PC-9 (cell line): ENCODE measurements at places on chromosomes 6 and 20.

DNA sequence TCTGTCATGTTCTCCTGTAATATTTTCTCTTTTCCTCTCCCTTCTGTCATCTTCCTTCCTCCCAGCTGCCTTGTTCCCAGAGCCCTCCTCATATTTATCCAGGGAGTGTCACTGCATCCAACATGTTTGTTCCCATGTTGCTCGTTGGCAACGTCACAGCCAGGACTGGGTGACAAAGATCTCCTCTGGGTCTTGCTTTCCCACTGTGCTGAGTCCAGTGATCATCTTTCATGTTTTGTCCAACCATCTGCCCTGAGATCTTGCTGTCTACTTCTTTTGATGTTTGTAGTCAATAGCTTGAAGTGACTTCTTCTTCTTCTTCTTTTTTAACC, 26.6 kb downstream of the FARS2 start:
- DNase-seq = no peak

DNA sequence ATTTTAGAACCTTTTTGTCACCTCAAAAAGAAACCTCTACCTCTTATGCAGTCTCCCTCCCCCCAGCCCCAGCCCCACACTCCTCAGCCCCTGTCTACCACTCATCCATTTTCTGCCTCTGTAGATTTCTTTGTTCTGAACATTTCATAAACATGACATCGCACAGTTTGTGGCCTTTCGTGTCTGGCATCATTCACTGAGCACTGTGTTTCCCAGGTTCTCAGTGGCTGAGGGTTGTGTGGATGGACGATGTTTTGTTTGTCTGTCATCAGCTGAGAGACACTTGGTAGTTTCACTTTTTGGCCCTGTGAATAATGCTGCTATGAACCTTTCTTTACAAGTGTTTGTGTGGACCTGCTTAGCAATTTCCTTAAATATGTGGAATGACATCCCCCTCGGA, 64.5 kb downstream of the FAM120B start:
- no peak for DNase-seq

- DNase-seq = no peak
Measured at GRCh38 chr20:5491455-5491854, 174.7 kb upstream of the PROKR2 start.

DNA sequence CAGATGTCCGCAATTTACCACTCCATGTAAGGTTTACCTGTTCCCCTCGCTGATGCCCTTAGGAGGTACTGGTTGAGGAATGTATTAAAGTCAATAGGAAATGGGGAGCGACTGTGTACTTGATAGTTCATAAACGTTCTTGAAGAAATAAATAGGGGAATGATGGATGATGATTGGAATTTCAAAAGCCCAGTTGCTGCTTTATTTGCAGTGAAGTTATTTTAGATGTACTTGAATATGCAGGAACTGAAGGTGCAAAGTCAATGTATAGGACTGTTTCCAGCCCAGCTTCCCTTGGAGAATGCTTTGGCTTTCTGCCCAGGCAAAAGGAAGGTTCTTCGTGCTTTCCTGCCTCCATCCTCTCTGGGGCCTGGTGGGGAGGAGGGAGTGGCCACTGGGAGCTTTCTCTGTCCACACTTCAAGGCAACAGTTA, 19.8 kb downstream of the ADGRF5 start:
- no peak for DNase-seq

DNA sequence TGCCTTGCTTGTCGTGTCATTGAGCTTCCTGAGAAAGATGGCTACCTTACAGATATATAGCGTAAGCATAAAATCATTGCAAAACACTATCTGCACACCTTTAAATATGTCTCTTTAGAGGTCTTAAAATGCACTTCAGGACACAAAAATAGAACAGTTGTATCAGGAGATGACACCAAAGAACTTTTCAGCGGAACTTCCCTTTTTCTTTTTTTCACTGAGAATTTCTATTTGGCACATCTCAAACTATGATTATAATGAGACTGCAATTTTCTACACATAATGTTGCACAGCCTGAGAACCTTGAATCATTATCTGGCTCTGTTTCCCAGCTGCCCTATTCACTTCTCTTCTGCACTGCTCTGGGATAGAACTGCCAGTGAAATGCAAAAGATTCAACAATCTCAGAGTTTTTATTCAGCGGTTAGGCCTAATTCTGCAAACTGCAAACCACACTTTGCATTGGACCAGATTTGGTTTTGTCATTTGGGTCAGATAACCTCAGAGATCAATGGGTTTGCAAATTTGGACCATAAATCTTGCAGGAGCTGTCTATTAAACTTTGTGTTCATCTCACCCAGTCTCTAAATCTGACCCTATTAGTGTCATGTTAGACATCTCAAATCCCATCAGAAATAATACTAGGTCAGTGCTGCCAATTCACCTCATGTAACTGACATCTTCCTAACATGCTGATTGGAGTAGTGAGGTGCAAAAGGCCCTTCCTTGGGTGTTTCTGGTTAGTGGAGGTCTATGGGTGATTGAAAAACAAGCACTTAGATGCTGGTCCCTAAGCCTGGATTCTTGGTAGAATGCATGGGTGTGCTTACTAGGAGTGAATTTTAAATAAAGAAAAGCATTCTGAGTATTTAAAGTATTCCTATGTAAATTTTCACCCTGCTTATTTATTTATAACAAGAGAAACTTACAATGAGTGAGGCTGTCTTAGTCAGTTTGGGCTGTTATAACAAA, 382.7 kb downstream of the UTRN start:
- DNase-seq = no peak
